A172 (cell line): ENCODE measurements at places on chromosomes 5 and 9. TPM values are rescaled to one million over a fixed set of nuclear protein-coding genes. Genes with fewer than 3 reads are reported as not detected.

PCDHB10 gene
- 3.9 and 7.1 TPM in 2 replicates for total RNA-seq

ENHO gene
- total RNA-seq: 0.43 and 1.1 TPM in 2 replicates

IER5L gene
- total RNA-seq: 53.3 and 55.8 TPM in 2 replicates

SERINC5 gene
- 9.2 TPM in 2 replicates for total RNA-seq

GNE gene
- 26.5 and 35.0 TPM in 2 replicates for total RNA-seq

CARTPT gene
- not detected in 2 replicates for total RNA-seq

GRCh38 chr9:108377881-108378280 is 477.9 kb downstream of the ACTL7B start:
- no peak for DNase-seq

- DNase-seq: no peak
Observed at GRCh38 chr5:60943624-60944023, 1.2 kb downstream of the ERCC8 start.

GRCh38 chr9:5951686-5952211 is 61.1 kb downstream of the MLANA start:
- no peak for DNase-seq

DNA sequence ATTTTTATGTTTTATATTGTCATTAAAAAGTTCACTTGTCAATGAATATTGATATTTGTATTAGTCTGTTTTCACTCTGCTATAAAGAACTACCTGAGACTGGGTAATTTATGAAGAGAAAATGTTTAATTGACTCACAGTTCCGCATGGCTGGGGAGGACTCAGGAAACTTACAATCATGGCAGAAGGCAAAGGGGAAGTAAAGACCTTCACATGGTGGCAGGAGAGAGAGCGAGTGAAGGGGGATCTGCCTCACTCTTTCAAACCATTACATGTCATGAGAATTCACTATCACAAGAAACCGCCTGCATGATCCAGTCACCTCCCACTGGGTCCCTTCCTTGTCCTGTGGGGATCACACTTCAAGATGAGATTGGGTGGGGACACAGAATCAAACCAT is 27.4 kb downstream of the SRD5A1 start:
- DNase-seq: no peak

DNA sequence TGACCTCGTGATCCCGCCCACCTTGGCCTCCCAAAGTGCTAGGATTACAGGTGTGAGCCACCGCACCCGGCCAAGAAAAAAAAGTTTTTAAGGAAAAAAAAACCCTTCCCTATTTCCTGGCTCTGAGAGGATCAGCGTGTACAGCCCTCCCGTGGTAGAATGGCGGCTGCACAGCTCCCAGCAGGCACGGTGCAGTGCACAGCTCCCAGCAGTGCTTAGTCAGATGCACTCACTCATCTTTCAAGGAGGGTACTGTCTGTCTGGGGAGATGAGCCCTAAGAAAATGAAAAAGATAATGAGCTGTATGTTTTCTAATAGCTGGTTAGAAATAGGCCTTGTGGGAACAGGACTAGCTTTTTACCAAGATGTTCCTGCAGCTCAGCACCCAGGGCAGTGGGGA is 36.7 kb upstream of the SLC2A8 start:
- no peak for DNase-seq
